ENCODE measurements at places on chromosomes 5 and 9.

DNA sequence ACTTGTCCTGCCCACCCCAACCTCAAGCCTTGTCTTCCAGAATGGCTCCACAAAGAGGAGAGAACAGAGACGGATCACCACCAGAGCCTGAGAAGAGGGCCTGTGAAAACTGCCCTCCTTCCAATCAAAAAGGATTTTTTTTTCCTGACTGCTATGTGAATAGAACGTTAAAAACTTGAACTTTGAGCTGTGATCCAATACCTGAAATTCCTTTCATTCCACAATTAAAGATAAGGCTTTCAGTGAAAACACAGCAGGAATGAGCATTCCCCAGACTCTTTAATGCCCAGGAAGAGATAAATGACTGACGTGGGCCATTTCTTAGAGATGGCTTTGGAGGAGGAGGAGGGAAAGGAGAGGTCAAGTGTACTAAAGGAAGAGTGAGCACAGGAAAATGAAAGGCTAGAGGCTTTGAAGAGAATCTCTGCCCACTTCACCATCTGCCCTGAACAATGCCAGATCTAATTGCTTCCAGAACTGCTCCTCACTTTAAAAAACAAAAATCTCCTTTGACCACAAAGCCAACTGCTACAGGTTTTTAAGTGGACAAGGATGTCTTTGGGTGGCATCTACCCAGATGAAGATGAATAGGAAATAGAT lies 177.9 kb upstream of the MAP3K1 start:
- no peak for DNase-seq

GRCh38 chr5:157925786-157926671 lies 67.1 kb upstream of the CLINT1 start:
- DNase-seq: no peak

DNA sequence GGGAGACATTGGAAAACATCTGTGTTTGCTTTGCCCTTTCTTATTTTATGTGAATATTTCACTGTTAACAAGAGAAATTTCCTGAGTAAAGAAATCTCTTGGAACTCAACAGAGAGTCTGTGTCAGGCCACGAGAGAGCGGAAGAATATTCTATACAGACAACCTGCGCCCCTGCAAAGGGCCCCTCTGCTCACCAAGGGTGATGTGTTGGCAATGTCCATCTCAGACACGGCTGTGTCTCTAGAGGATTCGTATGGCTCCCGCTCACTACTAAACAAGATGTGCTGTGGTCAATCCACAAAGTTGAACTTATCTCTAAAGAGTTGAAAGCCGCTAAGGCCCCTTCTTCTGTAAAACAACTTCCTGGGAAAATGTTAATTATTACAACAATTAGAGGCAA lies 241.0 kb upstream of the IRX1 start:
- DNase-seq: no peak

- no peak for DNase-seq
Measured at GRCh38 chr5:33631139-33631538, 190.4 kb downstream of the TARS1 start.

- no peak for DNase-seq
Measured at GRCh38 chr5:154291917-154292316, 101.4 kb downstream of the GALNT10 start.

DNA sequence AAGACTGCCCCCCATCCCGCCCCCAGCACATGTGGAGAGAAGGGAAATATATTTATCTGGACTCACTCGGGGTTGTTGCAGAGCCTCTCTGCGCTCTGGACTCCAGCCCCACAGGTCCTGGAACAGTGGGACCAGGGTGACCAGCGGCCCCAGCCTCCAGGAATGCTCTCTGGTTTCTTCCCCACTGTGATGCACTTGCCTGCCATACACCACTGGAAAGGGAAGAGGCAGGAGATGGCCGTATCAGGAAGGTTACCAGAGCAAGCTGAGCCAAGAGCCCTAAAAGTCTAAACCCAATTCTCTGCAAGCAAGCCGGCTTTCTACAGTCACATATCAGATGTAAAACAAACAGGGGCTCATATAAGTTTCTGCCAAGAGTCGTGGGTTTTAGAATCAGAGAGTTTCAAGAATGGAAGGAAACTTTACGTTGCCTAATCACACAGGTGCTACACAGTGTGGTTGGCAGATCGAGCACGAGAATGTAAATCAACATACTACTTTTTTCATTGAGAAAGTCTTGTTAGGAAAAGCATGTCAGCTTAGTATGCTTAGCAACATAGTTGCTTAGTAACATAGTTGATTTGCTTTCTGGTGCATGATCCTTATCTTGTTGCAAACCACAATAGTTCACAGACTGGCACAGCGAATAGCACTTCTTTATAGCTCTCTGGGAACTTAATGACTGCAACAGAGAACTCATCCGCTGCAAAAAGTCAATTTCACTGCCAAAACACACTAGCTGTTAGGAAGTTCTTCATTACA lies 201.2 kb downstream of the TARS1 start:
- no peak for DNase-seq

GRCh38 chr5:52994266-52994665 lies 5.1 kb downstream of the ITGA2 start:
- DNase-seq: no peak

- no peak for DNase-seq
Measured at GRCh38 chr5:143030349-143030748, 260.2 kb downstream of the ARHGAP26 start.

DNA sequence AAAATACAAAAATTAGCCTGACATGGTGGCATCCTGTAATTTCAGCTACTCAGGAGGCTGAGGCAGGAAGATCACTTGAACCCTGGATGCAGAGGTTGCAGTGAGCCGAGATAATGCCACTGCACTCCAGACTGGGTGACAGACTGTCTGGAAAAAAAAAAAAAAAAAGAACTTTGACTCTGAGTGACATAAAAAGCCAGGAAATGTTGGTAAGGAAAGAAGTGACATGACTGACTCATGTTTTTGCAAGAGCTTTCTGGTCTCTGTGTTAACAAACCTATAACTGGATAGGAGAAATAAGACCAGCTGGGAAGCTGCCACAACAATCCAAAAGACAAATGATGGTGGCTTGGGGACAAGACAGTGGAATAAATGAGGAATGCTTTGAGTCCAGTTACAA lies 272.1 kb downstream of the HINT1 start:
- no peak for DNase-seq

DNA sequence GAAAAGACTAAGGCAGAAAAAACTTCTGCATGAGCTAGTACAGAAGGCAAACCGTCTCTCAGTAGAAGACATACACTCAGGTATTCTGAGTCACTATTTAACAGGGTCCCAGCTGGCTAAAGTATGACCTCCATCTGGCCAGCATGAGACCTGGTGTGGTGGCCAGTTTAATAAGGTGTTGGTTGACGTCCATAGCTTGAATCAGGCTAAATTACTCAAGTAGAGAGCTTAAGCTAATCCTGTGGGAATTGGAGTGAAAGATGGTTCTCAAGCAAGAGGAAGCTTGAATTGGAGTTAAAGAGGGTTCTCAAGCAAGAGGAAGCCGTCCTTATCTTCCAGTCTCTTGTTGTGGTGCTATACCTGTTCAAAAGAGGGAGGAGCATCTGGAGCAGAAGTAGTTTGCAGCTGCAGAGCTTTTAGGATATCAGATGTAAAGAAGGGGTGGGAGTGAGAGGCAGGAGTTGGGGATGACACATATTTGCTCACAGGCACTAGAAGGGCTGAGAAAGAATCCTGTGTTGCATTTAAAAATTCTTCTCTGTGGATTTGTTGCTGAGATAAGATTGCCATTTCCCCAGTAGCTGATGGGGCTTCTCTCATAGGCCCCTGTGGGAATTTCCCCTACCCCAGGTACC lies 136.1 kb upstream of the RUSC2 start:
- DNase-seq: no peak

DNA sequence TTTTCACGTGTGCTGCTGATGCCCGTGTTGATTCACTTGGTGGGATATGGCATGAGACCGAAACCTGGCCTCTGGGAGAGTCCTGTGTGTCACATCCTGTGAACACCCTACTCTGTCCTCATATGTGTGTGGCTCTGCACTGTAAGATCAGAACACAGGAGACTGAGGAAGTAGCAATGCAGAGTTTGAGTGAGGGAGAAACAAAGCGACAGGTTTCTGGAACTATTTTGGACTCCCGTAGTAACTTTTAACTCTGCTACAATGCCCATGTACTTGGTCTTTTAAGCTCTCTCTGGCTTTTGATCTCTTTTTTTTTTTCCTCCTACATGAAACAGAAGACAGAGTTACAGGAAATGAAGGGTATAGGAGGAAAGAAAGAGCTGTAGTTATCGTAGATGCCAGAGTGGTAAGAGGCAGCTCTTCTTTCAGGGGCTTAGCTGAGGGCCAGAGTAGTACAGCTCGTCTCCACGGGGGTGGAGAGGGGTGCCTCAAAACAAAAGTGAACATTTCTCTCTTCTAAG lies 26.6 kb downstream of the GRAMD2B start:
- no peak for DNase-seq

- DNase-seq: no peak
Measured at GRCh38 chr5:54932789-54933188, 52.6 kb downstream of the ESM1 start.

DNA sequence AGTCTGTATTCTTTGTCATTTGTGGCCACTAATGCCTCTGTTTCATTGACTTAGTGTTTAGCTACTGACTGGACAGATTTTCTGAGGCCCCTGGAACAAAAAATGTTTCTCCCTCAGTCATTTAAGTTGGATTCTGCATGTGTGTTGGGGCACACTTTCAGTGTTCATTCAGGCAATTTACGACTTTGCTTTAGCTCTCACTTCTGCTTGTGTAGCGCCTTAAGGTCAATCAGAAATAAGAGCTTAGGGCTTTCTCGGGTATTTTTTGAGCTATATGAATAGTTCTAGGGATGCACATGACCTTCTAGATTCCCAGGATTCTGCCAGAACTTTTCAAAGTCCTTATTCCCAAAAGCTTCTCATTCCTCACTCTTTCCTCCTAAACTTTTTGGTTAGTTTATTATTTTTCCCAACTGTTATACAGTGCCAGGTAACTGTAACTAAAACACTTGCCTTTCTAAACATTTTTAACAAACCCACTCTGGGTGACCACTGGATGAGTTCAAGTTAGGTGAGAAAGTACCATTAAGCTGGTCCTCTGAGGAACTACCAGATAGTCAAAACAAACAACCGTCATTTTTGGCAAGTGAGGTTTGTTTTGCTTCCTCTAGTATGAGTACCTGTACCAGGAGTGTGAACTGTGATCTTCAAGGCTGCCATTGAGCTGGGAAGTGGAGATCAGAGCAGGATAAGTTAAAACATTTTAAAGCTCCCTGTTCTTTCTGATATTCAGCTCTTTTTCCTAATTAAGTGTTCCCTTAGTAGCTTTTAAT lies 571.3 kb upstream of the TLE4 start:
- no peak for DNase-seq

- no peak for DNase-seq
Measured at GRCh38 chr9:7534211-7534935, 265.2 kb downstream of the DMAC1 start.

GRCh38 chr5:123585871-123586270 lies 73.9 kb downstream of the CSNK1G3 start:
- DNase-seq: no peak

DNA sequence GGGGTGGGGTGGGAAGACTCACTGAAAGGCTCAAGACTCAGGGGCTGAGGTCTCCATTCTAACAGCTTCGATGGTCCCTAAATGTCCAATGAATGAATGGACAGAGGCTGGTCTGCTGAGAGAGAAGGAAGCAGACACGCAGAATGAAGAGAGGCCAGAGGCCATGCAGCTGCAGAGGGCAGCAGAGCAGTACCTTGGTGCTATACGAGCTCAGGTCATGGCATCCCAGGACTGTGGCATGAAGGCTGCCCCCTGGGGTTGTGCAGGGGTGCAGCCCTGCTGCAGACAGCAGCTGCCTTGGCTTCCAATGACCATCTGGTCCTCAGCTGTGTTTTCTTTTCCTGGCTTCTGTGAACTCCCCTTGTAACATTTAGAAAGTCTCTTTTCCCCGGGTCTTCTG lies 15.2 kb upstream of the CORO2A start:
- DNase-seq: no peak

DNA sequence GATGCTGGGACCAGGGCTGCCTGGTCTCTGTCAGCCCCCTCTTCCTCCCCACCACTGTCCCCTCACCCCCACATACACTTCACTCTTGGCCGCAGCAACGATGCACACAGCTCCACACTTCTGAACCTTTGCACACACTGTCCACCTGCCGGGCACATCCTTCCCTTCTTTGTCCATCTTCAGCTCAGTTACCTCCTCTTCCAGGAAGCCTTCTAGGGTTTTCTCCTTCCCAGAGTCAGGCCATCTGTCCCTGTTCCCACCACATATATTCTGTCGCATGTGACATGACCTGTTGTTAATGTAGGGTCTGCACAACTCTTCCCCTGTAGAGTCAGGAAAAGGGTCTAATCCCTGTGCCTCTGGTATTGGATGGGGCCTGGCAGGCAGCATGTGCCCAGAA lies 38.6 kb upstream of the PHYKPL start:
- no peak for DNase-seq

GRCh38 chr5:96687080-96687479 lies 24.9 kb downstream of the CAST start:
- no peak for DNase-seq

GRCh38 chr5:16418471-16418922 lies 47.1 kb downstream of the ZNF622 start:
- DNase-seq: no peak

DNA sequence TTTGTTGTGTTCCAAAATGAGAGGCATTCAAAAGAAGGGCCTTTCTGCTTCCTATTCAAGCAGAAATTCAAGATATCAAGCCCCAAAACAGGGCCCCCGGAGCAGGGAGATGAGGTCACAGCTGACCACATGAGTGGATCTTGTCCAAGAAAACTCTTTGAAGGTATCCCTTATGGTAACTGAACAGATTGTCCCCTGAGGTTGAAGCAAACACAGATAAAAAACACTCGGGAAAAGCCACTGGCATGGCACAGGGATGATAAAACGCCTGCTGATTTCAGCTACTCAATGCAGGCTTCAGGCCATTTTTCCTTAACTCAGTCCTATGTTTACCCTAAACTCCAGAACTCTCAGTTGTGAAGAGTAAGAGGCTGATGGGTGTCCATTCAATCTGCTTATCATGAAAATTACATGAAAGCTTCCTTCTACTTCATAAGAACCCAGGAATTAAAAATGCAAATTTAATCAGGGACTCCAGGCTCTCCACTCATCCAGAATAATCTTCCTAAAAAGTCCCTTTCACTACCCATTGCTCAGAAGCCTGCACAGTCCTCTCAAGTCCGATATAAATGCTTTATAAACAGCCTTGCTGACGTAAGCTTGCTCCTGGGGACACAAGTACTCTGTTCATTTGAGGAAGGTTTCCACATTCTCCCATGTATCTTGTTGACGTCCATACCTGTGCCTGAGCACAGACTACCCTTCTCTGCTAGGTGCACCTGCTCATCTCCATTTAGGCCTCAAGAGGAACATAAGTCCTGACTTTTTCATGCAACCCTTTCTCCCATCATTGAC lies 35.9 kb upstream of the SLC1A3 start:
- no peak for DNase-seq

- no peak for DNase-seq
Measured at GRCh38 chr9:109224751-109225150, 57.7 kb upstream of the FRRS1L start.

- no peak for DNase-seq
Measured at GRCh38 chr5:5788793-5789192, 366.3 kb downstream of the ICE1 start.

GRCh38 chr5:157219491-157220271 lies 39.0 kb downstream of the ITK start:
- no peak for DNase-seq

All from posterior cingulate gyrus (tissue), 11 donors.